Placental pericyte (primary cell): ENCODE measurements at places on chromosomes 7 and 10. TPM values are rescaled to one million over a fixed set of nuclear protein-coding genes. Genes with fewer than 3 reads are reported as not detected.

Gene LRGUK
- total RNA-seq, result under 0.01 TPM in 2 replicates

Gene WDFY4
- total RNA-seq, result under 0.01 TPM in 1 of 2 replicates, not detected in the other

Gene MUC3A
- not detected in 2 replicates for total RNA-seq

Gene CYP3A7
- total RNA-seq, result 0.44 TPM in 1 of 2 replicates, not detected in the other

Gene FAM237B
- not detected in 2 replicates for total RNA-seq
